ENCODE measurements at places on chromosomes 16 and 17.

- no peak for DNase-seq
Observed at GRCh38 chr16:89268987-89269735, 51.7 kb downstream of the ZNF778 start.

DNA sequence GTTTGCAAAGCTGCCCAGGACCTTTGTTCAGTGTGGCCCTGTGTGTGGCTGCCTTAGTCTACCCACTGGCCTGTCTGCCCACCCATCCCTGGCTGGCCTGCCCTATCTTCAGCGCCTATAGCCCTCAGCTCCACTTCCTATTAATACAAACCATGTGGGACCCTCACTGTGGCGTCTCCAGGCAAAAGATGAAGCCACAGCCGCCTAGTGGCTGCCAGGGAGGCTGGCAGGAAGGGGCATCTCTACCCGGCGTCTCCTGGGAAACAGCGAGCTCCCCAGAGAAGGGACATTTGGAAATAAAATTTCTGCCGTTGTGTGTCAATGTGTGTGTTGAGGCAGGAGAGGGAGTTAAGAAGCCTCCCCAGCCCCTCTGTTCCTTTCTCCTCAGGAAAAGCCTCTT, 31.5 kb downstream of the NEUROD2 start:
- no peak for DNase-seq

- no peak for DNase-seq
Observed at GRCh38 chr17:28878158-28878910, 19.2 kb downstream of the FLOT2 start.

DNA sequence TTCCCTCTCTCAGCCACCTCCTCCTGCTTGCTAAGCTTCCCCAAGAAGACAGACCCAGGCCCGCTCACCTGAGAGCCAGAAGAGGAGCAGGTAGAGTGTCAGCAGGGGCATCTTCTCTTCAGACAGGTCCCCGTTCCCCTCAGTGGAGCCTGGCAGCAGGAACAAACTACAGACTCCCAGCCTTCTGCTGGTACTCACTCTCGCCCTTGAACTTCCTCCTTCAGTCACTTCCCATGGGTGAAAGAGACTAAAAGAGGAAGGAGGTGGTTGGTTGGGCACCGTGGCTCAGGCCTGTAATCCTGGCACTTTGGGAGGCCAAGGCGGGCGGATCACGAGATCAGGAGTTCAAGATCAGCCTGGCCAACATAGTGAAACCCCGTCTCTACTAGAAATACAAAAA, at the start of gene CD300LF:
TSS of gene CD300LF (minus strand) at position 168 of the 400 bp plus-strand sequence. CDS start at position 111, 57 bp downstream.
- no peak for DNase-seq

DNA sequence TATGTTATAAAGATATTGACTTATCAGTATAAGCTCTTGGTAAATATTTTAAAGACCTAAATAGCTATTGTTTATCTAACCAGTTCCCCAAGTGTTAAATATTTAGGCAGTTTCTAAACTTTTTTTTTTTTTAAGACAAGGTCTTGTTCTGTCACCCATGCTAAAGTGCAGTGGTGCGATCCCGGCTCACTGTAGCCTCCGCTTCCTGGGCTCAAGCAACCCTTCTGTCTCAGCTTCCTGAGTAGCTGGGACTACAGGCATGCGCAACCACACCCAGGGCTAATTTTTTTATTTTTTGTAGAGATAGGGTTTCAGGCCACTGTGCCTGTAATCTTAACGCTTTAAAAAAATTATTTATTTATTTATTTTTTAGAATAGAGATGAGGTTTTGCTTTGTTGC, 43.5 kb downstream of the SNX29 start:
- no peak for DNase-seq

DNA sequence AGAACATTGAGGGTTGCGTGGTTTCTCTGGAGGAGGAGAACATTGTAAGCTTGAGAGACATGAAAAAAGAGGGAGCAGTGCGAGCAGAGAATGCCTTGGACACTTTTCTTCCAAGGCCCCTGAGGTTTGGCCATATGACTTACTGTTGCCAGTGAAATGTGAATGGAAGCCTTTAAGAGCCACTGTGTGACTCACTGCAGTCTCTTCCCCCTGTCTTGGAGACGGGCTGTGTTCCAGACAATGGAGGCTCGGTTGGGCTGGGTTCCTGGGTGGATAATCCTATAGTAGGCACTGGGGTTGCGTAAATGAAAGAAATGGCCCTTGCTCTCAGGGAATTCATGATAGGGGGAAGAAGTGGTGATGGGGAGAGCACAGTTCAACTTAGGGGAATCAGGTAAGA, 75.5 kb downstream of the SHISA9 start:
- DNase-seq = no peak

- no peak for DNase-seq
Observed at GRCh38 chr17:42678951-42679491, 2.2 kb upstream of the PLEKHH3 start.

- DNase-seq = no peak
Observed at GRCh38 chr16:9122969-9123368, 31.5 kb downstream of the HAPSTR1 start.

DNA sequence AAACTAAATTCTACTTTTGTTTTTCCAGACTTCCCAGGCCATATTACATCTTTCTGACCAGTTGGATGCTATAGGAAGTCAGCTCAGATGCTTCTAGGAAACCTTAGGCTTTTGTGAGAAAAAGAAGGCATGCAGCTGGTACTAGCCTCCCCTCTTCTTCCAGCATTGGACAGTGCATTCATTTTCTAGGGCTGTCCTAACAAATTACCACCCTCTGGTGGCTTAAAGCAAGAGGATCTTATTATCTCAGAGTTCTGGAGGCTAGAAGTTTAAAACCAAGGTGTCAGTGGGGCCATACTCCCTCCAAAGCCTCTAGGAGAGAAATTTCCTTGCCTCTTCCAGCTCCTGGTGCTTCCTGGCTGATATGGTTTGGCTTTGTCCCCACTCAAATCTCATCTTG, 467.8 kb downstream of the SLC39A11 start:
- DNase-seq = no peak

DNA sequence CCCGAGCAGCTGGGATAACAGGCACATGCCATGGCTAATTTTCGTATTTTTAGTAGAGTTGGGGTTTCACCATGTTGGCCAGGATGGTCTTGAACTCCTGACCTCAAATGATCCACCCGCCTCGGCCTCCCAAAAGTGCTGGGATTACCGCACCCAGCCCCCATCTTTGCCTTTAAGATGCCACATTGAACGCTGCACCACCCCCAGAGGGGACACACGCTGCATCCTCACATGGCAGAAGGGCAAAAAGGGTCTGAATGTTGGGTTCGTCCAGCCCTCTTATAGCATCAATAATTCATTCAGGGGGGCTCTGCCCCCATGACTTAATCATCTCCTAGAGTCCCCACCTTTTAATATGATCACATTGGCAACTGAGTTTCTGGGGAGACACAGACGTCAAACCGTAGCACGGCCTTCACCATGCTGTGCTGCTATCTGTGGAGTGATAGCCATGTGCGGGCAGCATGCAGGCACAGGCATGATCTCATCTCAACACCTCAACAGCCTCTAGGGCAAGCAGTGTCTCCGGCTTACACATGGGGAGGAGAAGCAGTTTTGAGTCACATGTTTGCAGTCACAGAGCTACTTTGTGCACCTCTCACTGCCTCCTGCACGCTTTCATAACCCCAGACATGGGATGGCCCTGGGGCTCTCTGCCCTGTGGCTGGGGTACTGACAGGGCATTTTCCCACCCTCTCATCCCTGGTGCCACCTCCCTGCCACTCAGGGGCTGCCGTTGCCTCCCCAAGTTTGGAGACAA, 30.0 kb downstream of the IL21R start:
- DNase-seq = no peak

DNA sequence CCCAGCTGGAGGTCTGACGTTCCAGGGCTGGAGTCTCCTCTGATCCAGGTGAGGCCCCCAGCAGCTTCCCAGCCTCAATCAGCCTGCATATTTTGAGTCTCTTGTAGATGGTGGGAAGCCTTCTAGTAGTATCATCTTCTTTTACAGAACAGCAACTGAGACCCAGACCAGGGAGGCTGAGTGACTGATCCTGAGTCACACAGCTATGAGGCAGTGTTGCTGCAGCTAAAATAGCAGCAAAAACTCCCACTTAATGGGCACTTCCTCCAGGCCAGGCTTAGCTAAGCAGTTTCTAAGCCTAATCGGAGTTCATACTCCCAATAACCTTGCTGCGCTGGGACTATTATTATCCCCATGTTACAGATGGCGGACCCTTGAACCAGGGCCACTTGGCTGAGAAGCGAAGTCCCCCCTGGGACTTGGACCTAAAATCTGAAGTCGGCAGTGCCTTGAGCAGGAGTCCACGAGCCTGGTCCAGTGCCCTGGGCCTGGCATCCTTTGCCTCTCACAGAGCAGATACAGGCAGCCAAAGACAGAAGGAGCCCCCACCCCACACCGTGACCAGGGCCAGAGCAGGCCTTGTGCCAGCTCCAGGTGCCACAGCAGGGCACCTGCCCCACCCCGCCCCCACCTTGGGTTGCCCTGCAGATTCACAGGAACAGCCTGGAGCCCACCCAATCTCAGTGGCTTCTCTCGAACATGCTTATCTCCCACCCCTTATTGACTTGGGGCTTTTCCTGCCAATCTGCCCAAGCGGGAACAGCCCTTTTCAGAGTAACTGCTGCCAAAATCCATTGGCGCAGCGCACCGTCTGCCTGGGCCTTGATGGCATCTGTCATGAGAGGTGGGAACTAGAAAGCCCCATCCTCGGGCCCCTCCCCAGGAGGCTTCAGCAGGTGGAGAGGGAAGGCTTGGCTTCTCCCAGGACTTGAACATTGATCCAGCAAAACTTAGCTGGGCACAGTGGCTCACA, 65.1 kb downstream of the SOCS1 start:
- no peak for DNase-seq

- no peak for DNase-seq
Observed at GRCh38 chr16:24116046-24116776, 139.9 kb upstream of the CACNG3 start.

DNA sequence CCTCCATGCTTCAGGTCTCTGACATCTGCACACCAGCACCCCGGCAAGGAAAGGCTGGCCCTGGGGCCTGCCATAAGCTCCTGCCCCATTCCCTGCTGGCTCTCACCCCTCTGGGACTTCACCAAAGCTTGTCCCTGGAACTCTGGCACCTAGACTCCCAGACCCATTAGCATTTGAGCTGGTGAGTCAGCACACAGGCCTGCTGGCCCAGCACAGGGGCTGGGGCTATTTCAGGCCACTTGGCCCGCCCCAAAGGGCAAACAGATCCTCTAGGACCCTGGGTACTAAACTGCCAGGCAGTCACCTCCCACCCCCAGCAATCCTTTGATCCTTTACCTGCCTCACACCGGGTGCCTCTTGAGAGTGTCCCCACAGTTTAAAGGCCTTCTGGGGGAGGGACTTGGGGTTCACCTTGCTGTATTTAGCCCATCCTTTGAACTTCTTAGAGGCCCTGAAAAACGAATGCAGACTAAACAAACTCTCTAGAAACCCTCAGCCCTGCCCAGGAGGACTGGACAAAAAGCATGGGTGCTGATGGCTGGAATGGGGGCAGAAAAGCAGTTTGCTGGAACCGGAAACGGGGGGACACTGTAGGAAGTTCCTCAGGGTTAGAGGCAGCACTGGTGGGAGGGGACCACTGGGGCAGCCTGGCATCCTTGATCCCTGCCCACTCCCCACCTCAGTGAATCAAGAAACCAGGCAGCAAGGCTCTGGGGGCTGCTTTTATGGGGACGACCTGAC, 3.2 kb upstream of the SAMD14 start:
- DNase-seq = no peak

DNA sequence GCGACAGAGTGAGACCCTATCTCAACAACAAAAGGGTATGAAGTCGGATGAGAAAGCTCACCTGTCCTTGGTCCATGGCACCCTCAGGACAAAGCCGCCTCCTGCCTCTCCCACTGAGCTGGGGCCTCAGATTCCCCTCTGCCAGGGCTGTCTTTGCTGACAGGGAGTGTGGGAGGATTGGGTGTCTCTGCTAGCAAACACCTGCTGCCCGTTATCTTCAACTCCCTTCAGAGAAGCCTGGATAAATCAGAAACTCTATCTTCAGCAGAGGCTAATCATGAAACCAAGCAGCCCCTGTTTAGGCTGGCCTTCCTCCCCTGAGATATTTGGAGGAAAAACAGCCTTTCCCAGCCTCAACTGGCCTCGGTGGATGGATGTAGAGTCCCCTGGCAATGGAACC, 36.3 kb upstream of the CDH1 start:
- DNase-seq = no peak

GRCh38 chr16:48422537-48422936, 37.3 kb upstream of the SIAH1 start:
- no peak for DNase-seq

- no peak for DNase-seq
Observed at GRCh38 chr16:54052271-54052670, 234.3 kb downstream of the IRX3 start.

- DNase-seq = no peak
Observed at GRCh38 chr16:1287982-1288670, 21.3 kb upstream of the UBE2I start.

DNA sequence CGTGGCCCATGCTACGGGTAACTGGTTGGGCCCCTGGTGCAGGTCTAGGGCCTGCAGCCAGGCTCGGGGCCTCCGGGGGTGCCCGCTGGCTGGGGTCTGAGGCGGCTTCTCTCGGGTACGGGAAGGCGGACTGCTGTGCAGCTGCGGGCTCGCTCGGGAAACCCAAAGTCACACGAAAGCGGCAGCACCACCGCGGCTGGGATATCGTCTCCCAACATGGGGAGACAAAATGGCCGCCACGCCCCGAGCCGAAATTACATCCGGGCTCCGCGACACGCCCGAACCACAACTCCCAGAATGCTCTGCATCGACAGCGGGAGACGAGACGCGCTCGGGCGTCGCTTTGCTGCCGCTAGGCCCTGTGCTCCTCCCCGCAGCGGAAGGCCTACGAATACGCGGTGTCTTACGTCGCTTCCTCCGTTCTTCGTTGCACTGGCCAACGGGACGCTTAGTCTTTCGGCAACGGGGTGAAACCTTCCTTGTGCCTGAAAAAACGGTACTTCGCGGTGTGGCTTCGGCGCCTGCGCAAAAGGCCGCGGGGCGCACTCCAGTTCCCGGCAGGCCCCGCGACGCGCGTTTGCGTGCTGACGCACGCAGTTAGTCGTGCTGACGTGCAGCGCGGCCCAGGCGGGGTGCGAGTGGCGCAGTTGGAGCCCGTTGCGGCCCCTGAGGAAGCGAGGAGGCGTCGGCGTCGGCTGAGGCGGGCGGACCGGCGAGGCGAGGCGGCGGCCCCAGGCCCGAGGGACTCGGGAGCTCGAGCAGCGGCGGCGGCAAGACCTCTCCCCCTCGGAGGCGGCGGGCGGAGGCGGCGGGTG, at the start of gene SRRM2:
TSS of gene SRRM2 (plus strand) at position 604 of the 815 bp plus-strand sequence. CDS start 3,727 bp downstream, outside the sequence.
- peak; percentile 84 for DNase-seq

DNA sequence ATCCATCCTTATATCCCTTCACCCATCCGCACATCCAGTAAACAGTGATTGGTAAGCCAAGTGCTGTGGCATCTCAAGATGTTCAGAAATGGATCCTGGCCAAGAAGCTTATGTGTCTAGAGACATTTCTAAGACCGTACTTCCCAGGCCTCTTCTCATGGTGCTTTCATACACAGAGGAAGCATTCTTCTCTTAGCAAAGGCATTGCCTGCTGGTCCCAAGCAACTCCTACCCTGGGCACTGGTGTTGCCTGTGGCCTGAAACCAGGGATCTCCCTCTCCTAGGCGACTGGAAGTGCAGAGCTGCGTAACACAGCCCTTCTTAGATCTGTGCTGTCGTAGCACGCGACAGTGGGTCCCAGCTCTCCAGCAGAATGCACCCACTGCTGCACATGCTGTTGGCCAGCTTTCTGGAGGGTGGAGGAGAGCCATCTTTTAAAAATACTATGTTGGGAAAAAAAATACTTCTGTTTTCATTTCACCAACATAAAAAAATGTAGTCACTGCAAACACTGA, 182.9 kb downstream of the CCDC182 start:
- DNase-seq = no peak

Data from AG09309 (cell line).